Stimulated activated CD4-positive, alpha-beta T cell treated with anti-CD3 and anti-CD28 coated beads, Interleukin-12 subunit alpha, Interleukin-12 subunit beta, amount 100 ng/mL, for 48 hours (primary cell): ENCODE measurements at places on chromosomes 3 and 15.

DNA sequence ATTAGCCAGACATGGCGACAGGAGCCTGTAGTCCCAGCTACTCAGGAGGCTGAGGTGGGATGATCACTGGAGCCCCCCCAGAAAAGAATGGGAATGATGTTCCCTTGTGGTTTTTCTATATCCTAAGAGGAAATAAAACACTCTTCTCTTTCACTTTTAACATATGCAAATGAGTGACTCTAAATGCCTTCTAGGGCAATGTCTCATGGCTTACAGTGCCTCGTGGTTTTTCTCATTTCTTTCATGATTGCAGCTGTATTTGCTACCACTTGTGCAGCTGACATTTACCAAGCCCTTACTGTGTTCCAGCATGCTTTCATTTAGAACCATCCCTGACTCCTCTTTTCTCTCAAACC lies 26.4 kb downstream of the STOML1 start:
- DNase-seq, result no peak

DNA sequence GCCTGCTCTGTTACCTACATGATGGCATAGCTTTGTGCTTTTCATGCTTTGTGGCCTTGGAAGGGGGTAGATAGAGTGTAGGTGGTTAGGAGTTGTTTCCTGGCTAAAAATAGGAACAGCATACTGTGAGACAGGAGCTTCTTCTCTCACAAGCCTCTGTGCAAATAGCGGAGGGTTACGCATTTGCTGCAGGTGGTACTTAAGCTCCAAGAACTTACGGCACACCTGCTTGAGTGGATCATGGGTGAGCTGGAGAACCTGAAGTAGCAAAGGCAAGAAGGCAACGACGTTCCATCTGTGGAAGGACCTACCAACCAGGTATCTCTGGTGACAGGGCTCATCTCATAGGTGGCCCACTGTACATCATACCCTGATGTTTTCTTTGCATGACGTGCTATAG lies 66.0 kb downstream of the ST6GAL1 start:
- no peak for DNase-seq

- DNase-seq, result no peak
These were observed 406.5 kb upstream of the TGFBR2 start for GRCh38 chr3:30199855-30200254.

DNA sequence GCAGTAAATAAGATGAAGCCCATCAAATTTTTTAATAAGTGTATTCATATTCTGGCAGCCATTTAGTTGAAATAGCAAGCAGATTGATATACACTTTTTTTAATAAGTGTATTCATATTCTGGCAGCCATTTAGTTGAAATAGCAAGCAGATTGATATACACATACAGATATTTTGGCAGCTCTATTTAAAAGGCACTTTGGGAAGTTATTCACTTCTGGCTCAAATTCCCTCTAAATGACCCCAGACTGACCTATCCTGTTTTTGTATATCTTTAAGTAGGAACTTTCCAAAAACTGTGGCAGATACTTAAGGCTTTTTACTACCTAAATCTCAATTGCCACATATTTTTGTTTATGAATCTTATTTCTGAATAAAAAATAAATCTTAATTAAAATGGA lies 122.3 kb downstream of the PLD1 start:
- DNase-seq, result no peak

- no peak for DNase-seq
These were observed 38.6 kb upstream of the FSTL1 start for GRCh38 chr3:120489421-120489820.

- no peak for DNase-seq
These were observed 302.5 kb upstream of the AZI2 start for GRCh38 chr3:28651159-28651558.

- no peak for DNase-seq
These were observed 17.9 kb downstream of the TERC start for GRCh38 chr3:169746924-169747323.

DNA sequence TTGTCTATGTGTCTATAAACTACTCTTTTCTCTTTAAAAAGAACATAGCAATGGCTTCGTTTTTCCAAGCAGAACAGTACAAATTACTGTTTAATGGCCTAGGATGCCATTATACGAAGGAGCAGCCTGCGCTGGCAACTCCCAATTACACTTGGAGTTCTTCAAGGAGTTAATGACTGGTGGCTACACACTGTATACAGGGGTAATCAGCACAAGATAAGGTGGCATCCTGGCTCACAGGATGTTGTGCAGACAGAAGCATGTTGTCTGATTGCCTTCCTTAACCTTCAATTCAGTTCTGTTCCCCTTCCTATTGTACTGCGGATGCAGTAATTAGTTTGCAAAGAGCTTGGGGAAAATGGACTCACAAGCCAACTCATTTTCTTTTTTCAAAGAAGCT lies 250.7 kb upstream of the ROBO2 start:
- DNase-seq, result no peak

- DNase-seq, result no peak
These were observed 5.4 kb downstream of the TGFBR2 start for GRCh38 chr3:30611613-30612436.

DNA sequence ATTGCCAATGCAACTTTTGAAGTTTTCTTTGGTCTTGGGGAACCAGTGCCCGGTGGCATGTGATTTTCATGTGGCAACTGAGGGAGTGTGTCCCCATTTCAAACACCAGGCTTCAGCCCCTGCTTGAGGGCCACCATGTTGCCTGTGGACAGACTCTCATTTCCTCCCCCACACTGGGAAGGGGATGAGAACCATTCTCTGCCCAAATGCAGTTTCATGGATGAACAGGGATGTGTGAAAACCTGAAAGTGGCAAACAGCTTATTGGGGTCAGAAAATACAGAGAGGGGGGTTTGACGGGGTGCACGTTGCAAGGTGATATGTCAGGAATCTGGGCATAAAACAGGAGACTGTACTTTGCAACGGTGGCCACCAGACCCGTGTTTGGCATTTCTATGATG lies 6.3 kb downstream of the FAM107A start:
- no peak for DNase-seq

DNA sequence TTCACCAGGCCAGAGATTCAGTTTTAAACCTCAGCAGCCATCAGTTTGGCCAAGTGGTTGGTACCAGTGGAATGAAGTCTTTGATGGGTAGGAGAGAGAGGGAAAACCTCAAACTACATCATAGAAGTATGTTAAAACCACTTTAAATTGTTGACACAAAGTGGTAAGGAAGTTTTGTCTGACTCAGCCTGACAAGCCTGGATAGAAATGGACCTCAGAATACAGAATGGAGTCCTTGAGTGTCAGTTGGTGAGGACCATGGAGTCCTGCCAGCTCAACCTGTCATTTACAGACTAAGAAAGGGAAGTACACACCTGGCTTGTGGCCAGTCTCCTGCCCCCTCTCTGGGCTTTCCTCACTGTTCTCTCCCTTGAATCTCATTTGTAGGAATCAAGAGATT lies 12.1 kb downstream of the EAF1 start:
- no peak for DNase-seq

DNA sequence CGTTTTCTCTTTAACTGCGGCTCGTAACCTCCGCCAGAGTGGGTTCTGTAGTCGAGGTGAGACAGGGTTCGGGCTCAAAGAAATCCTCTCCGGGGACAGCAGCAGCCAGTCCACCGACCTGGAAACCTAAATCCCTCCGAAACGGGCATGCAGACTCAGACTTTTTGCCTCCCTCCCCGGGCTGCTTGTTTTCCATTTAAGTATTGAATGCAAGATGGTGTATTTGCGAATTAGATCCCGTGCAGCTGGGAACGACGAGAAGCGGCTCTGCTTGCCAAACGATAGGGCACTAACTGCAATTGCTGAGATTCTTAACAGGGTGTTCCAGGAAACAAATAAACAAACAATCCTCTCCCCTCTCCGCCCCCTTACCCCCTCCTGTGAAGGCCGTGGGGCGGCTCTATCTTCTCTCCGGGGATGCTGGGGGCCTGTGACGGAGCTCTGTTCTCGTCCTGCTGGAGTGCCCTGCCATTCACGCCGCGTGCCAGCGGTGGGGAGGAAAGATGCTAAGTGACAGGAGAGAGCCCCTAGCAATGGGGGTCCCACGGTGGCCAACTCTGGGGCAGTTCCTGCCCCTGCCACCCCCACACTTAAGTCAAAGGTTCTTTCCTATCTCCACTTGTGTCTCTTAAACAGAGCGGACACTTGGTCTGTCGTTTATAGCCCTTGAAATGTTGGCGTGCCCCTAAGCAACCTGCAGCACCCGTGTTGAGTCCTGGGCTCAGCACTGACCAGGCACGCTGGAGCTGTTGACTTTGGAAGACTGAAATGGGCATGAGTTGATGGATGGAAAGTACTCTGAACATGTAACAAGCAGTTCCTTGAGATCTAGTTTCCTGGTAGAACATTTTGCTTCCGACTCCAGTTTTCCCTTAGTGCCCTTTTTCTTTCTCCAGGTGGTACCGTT lies 1.3 kb upstream of the ETV5 start:
- no peak for DNase-seq

DNA sequence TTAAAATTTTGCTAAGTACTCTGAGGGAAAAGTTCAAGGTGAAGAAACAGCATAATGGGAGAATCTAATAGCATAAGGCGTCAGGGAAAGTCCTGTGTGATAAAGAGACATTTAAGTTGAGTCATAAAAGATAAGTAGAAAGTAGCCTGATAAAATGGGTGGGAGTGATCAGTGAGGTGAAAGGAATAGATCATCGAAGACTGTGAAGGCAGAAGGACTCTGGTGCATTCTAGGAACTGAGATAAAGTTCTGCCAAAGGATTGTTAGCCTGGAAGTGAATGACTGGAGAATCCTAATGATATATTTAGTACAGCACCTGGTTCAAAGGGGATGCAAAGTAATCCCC lies 149.9 kb downstream of the CFAP20DC start:
- DNase-seq, result no peak

GRCh38 chr15:78996894-78997275 lies 52.0 kb upstream of the CTSH start:
- DNase-seq, result no peak

DNA sequence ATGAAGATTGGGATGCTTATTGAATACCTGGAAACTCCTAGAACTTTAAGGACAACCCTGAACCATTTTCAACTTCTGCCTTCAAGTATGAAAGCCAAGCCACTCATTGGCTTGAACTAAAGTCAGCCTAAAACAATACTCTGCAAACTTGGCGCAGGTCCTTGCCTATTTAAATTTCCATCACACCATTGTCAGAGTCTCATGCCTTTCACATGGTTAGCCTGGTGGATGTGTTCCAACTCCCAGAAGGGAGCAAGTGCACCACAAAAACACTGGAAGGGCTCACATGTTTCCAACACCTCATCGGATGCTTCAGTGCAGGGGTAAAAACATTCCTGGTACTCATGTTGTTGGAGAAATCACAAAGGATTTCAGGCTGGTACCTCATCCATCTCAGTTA lies 511.6 kb upstream of the MDFIC2 start:
- no peak for DNase-seq

DNA sequence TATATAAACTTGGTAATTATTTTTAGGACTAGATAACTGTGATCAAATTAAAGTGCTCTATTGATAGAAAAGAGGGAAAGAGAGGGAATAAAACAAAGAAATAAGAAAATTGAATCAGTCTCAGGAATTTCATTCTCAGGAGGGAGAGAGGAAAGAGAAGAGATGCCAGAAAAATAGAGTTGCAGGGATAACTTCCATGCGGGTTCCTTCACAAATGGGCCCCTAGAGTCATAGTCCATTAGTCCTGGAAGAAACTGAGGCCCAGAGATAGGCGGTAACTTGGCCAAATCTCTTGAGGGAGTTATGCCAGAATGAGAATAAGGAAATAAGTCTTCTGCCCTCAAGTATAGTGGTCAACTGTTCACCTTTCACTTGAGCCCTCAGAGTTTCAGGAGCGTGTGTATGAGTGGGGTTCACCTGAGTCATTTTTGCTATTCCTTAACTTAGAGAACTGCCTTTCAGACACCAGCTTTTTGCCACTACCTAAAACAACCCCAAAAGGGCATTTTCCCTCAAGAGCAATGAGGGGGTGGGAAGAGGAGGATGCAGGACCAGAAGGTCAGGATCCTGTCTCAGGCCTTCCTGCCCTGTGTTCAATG lies 192.6 kb downstream of the MEX3B start:
- DNase-seq, result no peak

- DNase-seq, result no peak
These were observed 73.7 kb upstream of the TSPAN3 start for GRCh38 chr15:77144492-77145070.

- DNase-seq, result no peak
These were observed 69.3 kb upstream of the CBLB start for GRCh38 chr3:105938101-105938500.

GRCh38 chr3:58965865-58966264 lies 84.0 kb downstream of the CFAP20DC start:
- DNase-seq, result no peak

GRCh38 chr3:100044369-100044768 lies 69.9 kb downstream of the FILIP1L start:
- no peak for DNase-seq

DNA sequence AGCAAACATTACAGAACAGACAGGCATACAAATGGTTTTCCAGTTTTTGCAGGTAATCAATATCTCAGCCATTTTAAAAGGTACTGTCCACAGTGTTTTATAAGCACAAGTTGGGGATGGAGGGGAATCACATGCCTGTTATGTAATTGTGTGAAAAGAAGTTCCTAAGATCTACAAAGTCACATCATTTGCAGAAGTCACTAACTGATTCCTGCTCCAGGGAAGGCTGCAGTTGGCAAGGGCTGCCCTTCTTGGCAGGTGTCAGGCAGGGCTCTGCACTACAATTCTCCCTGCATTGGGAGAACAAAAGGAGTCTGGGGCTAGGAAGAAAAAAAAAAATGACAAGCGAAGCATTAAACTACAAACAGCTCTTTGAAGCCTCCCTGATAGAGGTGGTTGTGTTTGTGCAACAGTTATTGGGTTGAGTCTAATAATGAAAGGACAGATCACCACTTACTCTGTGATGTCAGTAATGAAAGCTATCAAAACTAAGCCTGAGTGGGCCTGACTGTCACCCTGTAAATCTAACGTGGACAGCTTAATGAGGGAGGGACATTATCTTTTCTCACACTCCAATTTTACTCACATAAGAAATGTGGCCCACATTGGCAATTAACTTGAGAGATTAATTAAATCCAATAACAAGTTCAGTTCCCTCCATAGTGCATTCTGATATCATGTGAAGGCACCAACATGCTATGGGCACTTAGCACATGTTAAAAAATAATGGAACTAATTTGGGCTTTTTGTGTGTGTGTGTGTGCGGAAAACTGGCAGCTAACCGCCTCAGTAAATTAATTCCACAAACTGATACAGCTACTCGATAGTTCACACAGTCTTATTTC lies 242.9 kb downstream of the FHIT start:
- DNase-seq, result no peak

GRCh38 chr3:101193957-101194356 lies 126.4 kb downstream of the IMPG2 start:
- DNase-seq, result no peak

- DNase-seq, result peak; percentile 9
These were observed 371.7 kb upstream of the GBE1 start for GRCh38 chr3:82133070-82133606.
